NCI-H1436 treated with DMSO at 0.1 percent for 48 hours (cell line): ENCODE measurements at places on chromosomes 5 and 9.

DNA sequence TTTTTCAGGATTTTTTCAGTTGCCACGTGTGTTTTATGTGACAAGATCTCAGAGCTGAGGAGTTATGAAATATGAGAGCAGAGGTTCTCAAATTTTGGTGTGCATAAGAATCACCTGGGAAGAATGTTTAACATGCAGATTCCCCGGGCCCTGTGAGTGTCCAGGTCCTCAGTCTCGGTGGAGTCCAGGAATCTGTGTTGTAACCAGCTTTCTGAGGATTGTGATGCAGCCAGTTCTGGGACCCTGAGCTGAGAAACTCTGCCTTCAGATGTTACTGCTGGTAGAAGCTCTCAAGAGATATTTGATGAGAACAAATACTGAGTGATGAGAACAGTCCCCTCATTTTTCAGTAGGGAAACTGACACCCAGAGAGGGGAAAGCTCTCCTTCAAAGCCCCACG lies 102.8 kb upstream of the SAP30L start:
- DNase-seq, result no peak

- DNase-seq, result no peak
These were observed 103.8 kb downstream of the MPDZ start for GRCh38 chr9:13175732-13176131.

DNA sequence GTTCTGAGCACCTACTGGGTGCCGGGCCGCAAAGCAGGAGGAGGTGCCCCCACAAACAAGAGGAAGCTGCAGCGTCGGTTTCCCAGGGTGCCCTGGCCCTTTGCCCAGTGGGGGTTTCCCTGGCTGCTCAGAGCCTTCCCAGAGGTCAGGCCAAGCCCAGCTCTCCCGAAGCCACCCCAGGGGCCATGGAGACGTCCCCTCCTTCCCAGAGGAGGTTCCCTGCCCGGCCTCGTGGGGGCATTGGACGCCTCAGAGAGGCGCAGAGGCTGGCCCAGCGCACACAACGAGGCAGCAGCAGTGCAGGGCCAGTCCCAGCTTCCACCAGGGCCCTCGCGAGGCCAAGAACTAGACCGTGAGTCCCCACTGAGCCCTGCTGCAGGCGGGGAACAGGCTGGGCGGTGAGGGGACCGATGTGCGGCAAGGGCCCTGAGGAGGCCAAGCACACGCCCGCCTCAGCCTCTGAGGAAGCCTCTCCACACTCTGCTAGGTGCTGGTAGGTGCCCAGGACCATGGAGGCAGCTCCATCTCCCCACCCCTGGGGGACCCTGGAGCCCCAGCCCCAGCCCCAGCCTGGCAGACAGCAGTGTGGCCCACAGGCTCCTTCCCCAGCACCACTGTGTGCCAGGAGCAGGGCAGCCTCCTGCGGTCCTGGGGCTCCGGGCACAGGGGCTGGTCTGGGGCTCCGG lies 7.0 kb downstream of the DIPK1B start:
- DNase-seq, result no peak

- no peak for DNase-seq
These were observed 563.9 kb upstream of the TLE4 start for GRCh38 chr9:79007701-79008483.

GRCh38 chr9:90926936-90927335 lies 125.3 kb downstream of the SYK start:
- no peak for DNase-seq

- no peak for DNase-seq
These were observed 1146.8 kb downstream of the MAT2B start for GRCh38 chr5:164652276-164652660.

DNA sequence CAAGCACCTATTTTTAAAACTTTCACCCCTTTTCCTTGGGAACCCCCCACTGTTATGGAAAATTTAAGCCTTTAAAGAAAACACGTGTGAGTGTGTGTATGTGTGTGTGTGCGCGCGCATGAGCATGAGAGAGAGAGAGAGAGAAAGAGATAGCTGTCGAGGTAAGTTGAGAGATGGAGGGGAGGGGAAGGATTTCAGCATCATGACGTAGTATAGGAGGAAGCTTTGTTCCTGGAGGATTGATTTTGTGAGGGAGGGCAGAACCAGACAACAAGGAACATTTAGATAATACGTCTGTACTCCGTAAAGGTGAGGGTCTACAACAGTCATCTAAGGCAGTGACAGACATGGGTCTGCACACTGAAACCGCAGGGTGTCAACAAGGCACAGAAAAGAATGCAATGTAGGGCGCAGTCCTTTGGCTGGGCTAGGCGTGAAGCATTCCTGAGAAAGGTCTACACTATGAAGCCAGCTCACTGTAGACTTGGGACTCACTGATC lies 227.7 kb downstream of the SMARCA2 start:
- DNase-seq, result no peak
